ENCODE measurements at places on chromosomes 11 and 22. TPM values are rescaled to one million over a fixed set of nuclear protein-coding genes. Genes with fewer than 3 reads are reported as not detected.

PIH1D2 gene
- polyA plus RNA-seq, result 1.2 TPM

PNPLA3 gene
- 0.19 TPM for polyA plus RNA-seq

DNA sequence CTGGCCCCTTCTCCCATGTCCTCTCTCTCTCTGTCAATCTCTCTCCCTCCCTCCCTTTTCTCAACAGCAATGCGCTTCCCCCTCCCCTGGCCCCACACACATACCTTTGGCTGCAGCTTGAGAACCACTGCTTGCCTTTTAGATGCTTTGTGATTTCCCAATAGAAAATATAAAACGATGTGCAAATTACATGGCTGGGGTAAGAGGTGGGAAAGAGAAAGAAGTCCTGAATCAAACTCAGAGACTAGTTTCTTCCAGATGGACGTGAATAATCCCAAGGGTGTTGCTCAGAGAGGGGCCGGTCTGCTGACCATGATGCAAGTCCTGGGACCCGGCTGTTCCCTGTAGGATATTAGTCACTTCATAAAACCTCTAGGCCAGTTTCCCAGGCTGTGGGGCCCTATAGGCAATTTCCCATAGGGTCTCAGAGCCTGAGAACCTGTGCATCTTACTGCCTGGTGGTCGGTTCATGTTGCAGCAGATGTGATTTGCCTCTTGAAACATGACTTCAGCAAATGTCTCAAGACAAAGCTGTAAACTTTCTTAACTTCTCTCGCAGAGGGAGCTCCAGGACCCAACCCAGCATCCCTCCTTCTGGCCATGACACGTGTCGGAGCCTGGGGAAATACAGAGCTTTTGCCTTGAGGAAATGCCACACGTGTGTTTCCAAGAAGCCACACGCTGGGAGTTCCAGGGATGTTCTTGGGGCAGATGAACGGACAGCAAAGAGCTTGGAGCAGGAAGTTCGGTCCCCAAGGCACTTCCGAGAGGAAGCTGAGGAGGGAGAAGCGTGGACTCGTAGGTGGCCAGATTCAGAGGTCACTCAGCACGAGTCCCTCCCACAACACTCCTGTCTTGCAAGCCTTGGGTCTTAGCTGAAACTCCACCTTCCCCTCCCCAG is 34.5 kb upstream of the ETS1 start:
- no peak for DNase-seq

GRCh38 chr22:33860386-33860785 is 59.9 kb downstream of the LARGE1 start:
- no peak for DNase-seq

GRCh38 chr22:47250995-47251765 is 488.7 kb downstream of the TBC1D22A start:
- DNase-seq, result no peak

SYT9 gene
- polyA plus RNA-seq, result 0.38 TPM

DNA sequence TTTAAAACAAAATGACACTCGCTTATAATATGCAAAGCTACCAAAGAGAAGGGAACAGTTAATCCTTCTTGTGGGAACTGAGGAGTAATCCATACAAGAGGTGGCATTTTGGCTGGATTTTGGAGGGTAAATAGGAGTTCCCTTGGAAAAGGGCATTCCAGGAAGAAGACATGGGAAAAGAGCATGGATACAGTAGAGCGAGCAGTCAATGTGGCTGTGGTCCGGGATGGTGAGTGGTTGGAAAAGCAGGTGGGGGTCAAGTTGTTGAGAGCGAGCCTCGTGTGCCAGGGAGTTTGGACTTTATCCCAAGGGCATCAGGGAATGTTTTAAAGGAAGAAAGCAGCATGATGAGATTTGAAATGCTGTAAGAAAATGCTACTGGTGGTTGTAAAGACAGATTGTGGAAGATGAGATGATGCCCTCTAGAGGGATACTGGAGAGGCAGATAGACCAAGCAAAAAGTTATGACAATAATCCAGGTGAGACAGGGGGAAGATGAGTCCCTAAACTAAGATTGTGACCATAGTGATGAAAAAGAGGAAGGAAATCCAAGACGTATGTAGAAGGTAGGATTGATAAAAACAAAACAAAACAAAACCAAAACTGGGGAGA is 3.8 kb upstream of the MMP7 start:
- DNase-seq, result no peak

GRCh38 chr11:130464291-130464812 is 15.9 kb downstream of the ADAMTS15 start:
- no peak for DNase-seq

- no peak for DNase-seq
These were observed 132.6 kb downstream of the WNT11 start for GRCh38 chr11:76073724-76074123.

DNA sequence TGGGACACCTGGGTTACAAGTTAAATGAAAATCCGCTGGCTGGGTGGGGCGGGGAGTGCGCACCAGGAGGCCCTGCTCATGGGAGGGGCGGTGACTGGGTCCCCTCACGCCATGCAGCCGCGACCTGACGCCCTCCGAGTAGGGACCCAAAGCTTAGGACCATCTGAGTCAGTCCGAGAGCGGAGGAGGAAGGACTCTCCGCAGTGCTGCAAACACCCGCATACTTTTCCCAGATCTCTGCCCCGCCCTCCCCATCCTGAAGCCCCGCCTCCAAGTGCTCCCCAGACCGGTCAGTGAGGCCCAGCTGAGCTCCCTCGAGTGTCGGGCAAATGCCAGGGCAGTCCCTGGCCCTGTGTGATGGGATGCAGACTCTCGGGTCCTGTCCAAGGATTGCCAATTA is 6.6 kb upstream of the FLI1 start:
- no peak for DNase-seq

GRCh38 chr11:44516688-44517507 is 48.6 kb upstream of the CD82 start:
- no peak for DNase-seq

DNA sequence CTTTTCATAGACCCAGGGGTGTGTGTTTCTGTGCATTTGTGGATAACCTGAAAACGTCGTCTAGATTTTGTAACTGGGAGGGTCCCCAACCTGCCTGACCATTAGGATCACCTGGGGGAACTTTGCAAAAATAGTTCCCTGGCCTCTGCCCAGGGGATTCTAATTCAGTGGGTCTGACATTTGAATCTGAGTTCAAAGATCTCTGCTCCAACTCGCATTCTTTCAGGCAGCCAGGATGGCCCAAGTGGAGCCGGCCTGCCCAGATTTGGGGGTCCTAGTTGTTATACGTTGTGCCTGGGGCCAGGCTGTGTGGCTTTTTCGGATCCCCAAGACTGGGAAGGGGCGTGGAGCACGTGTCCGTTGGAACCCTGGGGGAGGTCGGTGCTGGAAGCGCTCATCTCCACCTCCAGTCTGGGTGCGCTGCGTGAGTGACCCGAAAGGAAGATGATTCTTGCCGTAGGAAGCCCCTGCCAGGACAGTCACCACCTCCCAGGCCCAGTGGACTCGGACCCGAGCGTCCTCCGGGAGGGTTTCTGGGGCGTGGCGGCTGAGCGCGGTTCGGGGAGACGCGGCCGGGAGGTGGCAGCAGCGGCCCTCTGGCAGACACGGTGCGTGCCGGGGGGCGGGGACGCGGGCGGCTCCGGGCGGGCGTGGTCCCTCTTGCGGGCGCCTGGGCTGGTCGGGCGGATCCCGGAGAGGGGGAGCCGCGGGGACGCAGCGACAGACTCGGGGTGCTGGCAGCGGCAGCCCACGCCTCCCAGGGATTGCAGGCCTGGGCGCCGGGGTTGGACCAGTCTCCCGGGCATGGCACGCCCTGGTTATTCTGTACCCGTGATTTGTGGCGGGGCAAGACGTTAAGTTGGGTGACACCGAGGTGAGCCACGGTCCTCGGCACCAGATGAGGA is 29.2 kb upstream of the PLET1 start:
- peak; percentile 87 for DNase-seq

- no peak for DNase-seq
These were observed 40.2 kb downstream of the TBX1 start for GRCh38 chr22:19800761-19801244.

OR8H2 gene
- not detected for polyA plus RNA-seq

GRCh38 chr11:120702656-120703055 is 191.1 kb downstream of the GRIK4 start:
- DNase-seq, result no peak

SMCO4 gene
- 15.6 TPM for polyA plus RNA-seq

DNA sequence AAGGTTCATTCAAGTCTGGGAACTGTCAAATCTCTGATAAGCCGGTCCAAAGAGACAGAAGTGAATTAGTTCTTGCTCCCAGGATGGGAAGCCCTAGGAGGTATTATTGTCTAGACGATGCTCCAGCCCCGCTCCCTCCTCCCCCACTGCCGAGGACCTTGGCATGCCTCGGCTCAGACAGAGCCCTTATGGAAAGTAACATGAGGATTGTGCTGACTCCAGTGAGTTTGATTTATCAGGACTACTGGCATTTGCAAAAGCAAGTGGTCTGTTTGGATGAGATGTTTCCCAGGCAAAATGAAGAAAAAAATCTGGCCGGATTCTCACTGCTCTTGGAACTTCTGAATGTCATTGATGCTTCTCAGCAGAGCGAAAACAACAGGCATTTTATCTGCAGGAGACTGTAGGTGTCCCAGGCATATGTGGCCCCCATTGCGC is 341.0 kb downstream of the ETS1 start:
- no peak for DNase-seq

DNA sequence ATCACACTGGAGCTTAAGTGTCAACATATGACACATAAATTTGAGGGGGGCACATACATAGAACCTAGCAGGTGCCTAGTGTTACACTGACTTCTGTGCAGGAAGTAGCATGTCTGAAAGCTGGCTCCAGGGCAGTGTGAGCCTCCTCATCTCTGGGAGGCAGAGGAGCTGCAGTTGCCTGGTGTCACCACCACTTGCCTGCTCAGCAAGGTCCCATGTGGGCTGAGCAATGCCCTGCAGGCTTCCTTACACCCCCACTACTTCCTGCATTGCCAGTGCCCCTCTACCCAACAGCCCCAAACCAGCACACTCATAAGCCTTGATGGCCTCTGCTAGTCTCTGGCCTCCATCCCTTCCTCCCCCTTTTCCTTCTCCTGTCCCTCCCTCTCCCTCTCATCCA is 165.8 kb downstream of the BUD13 start:
- no peak for DNase-seq

CDKN1C gene
- 36.1 TPM for polyA plus RNA-seq

APOL6 gene
- 2.0 TPM for polyA plus RNA-seq

- no peak for DNase-seq
These were observed 2.0 kb upstream of the CDK2AP2 start for GRCh38 chr11:67510023-67510345.

INSC gene
- polyA plus RNA-seq, result 1.3 TPM

DNA sequence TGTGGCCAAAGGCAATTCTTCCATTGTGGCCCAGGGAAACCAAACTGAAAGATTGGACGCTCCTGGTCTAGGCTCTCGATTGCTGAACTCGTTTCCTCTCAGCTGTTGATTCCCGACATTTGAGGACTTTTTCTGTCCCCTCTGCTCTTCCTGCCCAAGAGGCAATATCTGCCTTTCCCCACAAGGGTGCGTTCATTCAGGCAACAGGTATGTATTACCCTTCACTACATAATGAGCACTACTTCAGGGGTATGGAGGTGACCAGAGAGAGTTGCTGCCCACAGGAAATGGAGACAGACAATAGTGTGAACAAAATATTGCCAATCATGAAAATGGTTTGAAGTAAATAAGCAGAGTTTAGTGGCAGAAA is 8.2 kb downstream of the PTH start:
- no peak for DNase-seq

GRCh38 chr22:49503321-49503720 is 324.4 kb downstream of the BRD1 start:
- DNase-seq, result no peak

- DNase-seq, result peak; percentile 19
These were observed 619 bp downstream of the MSANTD2 start for GRCh38 chr11:124799348-124800225.

DNA sequence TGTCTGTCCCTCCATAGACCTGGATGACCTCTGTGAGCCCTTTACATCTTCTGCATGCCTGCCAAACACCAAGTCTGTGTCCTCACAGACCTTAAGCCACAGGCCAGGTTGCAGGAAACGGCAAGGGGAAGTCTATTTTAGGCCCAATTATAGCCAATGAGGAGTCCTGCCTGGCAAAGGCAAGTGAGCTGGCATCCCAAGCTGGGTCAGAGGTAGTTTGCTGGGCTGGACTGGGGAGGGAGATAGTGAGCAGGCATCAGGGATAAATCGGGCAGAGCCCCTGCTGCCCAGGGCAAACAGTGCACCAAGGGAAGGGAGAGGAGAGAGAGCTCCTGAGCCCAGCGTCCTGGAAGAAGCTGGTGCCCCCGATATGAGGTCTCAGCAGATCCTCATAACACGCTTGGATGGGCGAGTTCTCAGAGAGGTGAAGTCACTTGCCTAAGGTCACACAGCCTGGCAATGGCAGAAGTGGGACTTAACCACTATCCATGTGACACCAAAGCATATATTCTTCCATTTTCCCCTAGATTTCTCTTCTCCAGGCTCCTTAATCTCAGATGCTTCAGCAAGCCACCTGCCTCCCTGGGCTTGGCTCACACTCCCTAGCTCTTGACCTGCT is 3.7 kb upstream of the RELT start:
- no peak for DNase-seq

GRCh38 chr11:12237381-12237784 is 127.0 kb downstream of the MICAL2 start:
- no peak for DNase-seq

OR9G1 gene
- polyA plus RNA-seq, result not detected

RAB3IL1 gene
- 3.4 TPM for polyA plus RNA-seq

- DNase-seq, result no peak
These were observed 130.1 kb downstream of the MN1 start for GRCh38 chr22:27671413-27671935.

GRCh38 chr22:19916941-19917340 is 24.6 kb upstream of the COMT start:
- DNase-seq, result no peak

Measured in pancreas (tissue), 10 donors.